ENCODE measurements at places on chromosomes 6 and 20.
A peak's percentile ranks its signal among the peaks of the same experiment; 100 is the strongest.

GRCh38 chr6:12233693-12234571 is 56.2 kb upstream of the EDN1 start:
- DNase-seq, result peak; percentile 72

- peak; percentile 13 for DNase-seq
These were observed 97.1 kb upstream of the FLRT3 start for GRCh38 chr20:14434384-14435136.

DNA sequence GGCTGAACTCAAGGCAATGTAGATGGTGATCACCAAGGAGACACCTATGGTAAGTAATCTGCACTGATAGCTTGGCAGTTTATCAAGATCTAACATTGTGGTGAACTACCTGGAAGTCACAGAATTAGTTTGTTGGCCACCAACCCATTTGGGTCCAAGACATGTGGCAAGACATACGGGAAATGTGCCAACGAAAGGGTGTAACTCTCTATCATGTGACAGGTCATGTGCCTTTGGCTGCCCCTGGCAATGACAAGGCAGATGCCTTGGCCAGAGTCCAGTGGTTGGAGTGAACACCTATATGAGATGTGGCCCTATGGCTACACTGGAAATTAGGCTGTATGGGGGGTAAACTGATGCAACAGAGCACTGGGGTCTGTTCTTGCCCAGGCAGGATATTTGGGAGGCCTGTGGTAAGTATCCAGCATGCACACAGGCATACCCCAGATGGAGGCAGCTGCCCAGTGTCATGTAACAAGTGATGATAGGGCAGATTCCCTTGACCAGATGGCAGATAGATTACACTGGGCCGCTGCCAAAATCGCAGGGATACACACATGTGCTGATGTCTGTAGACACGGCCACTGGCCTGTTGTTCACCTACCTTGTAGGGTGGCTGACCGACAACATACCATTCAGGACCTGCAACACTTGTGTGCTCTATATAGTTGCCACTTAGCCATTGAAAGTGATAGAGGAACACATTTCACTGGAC is 35.5 kb upstream of the HSF2 start:
- DNase-seq, result no peak

GRCh38 chr20:23371496-23371895 is 9.5 kb downstream of the GZF1 start:
- DNase-seq, result no peak

GRCh38 chr6:164396071-164397047 is 913.0 kb downstream of the C6orf118 start:
- DNase-seq, result peak; percentile 28

GRCh38 chr6:137805622-137806021 is 61.4 kb upstream of the TNFAIP3 start:
- no peak for DNase-seq

- DNase-seq, result no peak
These were observed 122.2 kb upstream of the FAM184A start for GRCh38 chr6:119200512-119201175.

- DNase-seq, result peak; percentile 52
These were observed 175.5 kb downstream of the ATXN1 start for GRCh38 chr6:16585805-16586204.

GRCh38 chr6:36760685-36761435 is 63.2 kb downstream of the RAB44 start:
- DNase-seq, result no peak

GRCh38 chr6:122040261-122040660 is 359.2 kb upstream of the HSF2 start:
- no peak for DNase-seq

GRCh38 chr6:157946865-157947532 is 34.7 kb upstream of the SYNJ2 start:
- peak; percentile 14 for DNase-seq

GRCh38 chr6:84177241-84177640 is 50.2 kb downstream of the CEP162 start:
- DNase-seq, result no peak

DNA sequence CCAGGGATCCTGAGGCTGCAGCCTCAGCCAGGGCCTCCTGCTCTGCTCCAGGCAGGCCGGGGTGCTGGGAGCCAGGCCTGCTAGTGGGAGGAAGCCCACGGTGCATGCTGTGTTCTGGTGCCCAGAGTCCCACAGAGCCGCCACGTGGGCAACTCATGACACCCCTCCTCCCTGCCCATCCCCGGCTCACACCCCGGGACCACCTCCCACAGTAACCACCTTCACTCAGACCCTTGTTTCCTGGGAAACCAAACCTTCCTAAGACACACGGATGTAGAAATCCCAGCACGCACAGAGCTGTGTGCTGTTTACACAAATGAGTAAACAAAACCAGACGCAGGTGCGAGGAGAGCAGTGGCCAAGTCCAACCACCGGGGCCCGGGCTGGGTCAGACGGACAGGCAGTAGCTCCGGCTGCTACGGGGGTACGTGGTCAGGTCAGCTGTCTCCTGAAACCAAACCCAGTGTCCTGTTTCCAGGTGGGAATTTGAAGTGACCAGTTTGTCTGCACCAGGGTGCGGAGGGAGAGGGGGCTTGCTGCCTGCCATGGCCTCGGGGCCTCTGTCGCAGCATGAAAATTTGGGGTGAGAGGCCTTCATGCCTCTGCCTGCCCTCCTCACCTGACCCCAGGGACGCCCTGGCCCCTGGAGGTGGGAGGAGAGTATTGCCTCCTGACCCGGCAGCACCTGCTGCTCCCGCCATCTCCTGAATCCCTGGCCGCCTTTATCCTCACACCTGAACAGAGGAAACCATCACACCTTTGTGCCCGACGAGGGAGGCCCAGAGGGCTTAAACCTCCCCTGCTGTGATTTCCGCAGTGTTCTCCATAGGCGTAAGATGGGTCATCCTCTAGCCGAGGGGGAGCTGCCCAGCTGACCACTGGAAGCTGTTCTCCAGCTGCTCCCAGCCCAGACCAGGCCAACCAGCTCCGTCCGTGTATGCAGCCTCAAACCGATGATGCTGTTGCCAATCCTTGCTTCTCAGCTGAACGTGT is 52.0 kb upstream of the SMOC2 start:
- DNase-seq, result no peak

DNA sequence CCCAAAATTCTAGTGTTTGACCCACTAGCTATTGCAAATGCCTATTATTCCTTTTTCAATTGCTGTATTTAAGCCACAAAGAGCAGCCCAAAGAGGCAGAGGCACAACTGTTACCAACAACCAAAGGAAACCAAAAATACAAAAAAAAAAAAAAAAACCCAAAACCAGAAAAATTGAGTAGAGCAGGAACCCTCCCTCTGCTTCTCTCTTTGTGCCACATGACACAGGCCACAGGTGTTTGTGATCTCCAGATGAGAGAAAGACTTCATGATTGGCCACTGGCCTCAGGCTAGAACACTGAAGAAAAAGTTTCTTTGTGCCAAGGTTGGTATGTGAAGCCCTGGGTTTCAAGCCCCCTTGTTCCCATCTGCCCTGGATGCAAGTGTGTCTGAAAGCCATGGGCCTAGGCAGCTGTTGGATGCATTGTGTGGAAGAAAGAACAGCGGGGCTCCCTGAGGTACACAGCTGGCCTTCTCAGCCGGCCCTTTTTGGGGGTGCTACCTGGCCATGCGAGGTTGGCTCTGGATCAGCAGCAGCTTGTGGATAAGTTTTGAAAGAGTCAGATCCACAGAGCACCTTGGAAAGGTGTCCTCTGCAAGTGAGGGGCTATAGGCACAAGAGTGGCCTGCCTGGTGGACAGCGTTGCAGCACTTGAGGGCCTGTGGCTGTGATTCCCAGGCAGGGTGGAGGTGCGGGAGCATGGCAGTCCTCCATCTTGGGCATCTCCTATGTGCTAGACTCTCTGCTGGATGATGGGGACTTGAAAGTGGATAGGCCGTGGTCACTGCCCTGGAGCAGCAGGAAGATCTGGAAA is 204.5 kb downstream of the ZDHHC14 start:
- no peak for DNase-seq

GRCh38 chr6:36984581-36985416 is 1.2 kb downstream of the MTCH1 start:
- DNase-seq, result peak; percentile 59

DNA sequence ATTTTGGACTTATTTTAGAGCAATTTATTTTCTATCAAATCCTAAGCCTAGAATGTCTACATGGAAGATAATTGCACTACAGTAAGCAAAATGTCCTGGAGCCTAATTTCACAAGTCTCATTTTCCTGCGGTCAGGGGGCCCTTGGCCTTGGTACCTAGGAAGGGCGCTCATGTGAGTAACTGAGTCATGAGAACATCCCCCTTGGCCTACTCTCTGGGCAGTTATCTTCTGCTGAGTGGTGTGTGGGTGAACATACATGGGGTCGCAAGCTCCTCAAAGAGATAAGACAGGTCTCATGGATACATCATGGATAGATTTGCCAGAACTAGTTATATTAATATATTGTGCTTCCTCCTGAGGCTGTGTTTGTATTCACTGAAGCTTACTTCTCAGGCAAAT is 211.2 kb upstream of the MARCKS start:
- DNase-seq, result no peak

DNA sequence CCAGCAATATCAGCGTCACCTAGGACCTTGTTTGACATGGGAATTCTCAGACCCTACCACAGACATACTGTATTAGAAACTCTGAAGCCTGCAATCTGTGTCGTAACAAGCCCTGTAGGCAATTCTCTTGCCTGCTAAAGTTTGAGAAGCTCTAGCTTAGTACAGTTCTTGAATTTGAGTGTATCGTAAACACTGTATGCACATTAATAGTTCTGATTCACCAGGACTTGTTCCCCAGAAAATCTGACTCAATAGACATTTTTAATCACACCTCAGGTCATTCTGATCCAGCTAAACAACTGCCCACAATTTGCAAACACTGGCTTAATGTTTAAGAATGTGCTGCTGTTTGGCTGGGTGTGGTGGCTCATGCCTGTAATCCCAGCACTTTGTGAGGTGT is 414.3 kb downstream of the TFAP2A start:
- no peak for DNase-seq

- DNase-seq, result no peak
These were observed 127.5 kb downstream of the PTCHD4 start for GRCh38 chr6:47983491-47983890.

GRCh38 chr6:64230530-64230929 is 594.9 kb downstream of the PHF3 start:
- no peak for DNase-seq

- DNase-seq, result peak; percentile 78
These were observed 6.5 kb upstream of the BCAS4 start for GRCh38 chr20:50788045-50788991.

GRCh38 chr20:48827855-48828733 is at the start of gene PREX1:
PREX1 (minus strand) TSS chr20:48827999; CDS start chr20:48827860, 139 bp downstream.
- peak; percentile 63 for DNase-seq

GRCh38 chr6:55974688-55975087 is 99.3 kb upstream of the BMP5 start:
- no peak for DNase-seq

- DNase-seq, result no peak
These were observed 10.5 kb downstream of the GNAS-AS1 start for GRCh38 chr20:58839991-58840747.

DNA sequence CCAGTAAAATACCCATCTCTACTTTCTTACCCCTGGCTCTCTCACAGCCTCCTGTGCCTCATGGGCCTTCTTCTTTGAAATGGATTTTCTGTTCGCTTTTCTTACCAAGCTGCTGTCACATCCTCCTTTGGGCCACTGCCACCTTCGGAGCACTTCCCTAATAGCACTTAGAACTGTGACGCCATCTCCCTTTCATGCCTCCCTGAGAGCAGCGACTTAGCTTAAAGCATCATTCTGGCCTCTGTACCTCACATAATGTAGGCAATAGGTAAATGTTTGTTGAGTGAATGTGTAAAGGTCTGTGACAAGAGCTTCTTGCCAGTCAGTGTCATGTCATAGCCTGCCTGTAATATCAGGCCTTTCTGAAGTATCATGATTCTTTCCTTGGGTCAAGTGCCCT is 78.8 kb downstream of the ADGRG6 start:
- DNase-seq, result no peak

- DNase-seq, result peak; percentile 61
These were observed 24.3 kb downstream of the LRRN4 start for GRCh38 chr20:6029538-6029937.

DNA sequence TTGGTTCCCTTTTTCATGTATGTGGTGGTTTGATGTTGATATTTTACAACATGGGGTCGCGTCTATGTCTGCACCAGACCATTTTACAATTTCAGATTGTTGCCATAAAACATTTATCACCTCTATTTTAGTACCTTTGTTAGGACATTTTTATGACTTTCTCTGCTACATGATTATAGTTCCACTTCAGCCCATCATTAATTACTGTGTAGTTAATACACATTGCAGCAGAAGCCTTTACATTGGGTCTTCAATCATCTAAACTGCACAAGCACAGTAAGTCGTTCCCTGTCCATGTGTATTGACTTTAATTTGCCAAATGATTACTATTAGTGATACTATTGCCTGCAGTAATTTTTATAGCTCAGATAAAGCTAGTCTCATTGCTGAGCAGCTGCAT is 15.7 kb upstream of the TMEM217 start:
- no peak for DNase-seq
